ENCODE measurements at places on chromosomes 7 and 10.

DNA sequence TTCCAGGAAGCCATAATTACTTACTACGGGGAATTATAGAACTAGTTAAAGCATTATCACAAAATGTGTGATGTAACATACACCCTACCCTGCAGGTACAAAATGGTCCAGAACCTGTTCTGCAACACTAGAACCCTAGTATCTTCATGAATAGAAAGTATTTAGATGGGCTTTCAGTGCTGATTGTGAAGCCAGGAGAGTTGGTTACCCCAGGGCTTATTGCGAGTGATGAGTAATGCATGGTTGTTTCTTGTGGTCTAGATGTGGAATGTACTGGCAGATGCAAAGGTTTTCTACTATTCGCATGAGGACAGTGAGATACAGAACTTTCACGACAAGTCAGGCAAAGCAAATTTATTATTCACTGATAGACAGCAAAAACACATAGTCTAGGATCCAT is 33.6 kb upstream of the AGR3 start:
- no peak for DNase-seq

DNA sequence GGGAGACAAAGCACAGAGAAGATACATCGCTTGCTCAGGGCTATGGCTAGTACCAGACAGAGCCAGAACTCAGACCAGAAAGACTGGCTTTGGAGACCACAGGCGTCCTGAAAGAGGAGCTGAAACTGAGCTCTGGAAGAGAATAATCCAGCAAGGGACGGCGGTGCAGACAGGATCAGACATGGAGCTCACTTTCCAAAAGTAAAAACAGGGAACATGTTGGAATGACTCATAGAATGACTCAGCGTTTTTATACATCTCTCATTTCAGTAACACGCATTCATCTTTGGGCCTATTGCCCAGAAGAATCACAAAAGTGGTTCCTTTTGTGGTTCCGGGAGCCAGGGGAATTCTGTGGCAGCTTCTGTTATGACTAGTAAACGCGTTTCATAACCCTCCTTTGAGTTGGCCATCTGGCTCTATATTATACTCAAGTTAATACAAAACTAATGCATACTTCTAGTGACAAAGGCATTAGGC is 37.2 kb downstream of the PLEKHS1 start:
- no peak for DNase-seq

- DNase-seq, result no peak
These were observed 32.7 kb downstream of the CALML5 start for GRCh38 chr10:5466451-5467206.

DNA sequence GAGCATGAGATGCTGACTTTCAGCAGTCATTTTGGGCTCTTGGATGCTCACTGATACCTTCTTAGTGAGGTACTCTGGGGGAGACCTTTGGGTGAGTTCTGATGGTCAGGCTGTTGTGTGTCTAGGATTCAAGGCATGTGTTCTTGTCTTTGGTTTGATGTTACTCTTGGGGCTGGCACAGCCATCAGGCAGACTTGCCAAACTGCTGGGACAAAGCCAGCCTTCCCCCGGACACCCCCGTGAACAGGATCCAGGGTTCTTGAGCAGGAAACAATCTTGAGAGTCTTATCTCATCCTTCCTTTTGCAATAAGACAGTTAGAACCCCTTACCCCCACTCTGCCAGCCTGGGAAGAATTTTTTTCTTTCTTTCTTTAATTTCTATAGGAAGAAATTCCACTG is 42.2 kb downstream of the SUFU start:
- DNase-seq, result peak; percentile 36

- DNase-seq, result no peak
These were observed 1.1 kb upstream of the HBP1 start for GRCh38 chr7:107167483-107168232.

GRCh38 chr7:94396037-94396431 is 1.3 kb downstream of the COL1A2 start:
- DNase-seq, result no peak

- no peak for DNase-seq
These were observed 32.7 kb upstream of the RASGEF1A start for GRCh38 chr10:43299579-43299978.

GRCh38 chr7:112962815-112963214 is 123.8 kb downstream of the GPR85 start:
- no peak for DNase-seq

DNA sequence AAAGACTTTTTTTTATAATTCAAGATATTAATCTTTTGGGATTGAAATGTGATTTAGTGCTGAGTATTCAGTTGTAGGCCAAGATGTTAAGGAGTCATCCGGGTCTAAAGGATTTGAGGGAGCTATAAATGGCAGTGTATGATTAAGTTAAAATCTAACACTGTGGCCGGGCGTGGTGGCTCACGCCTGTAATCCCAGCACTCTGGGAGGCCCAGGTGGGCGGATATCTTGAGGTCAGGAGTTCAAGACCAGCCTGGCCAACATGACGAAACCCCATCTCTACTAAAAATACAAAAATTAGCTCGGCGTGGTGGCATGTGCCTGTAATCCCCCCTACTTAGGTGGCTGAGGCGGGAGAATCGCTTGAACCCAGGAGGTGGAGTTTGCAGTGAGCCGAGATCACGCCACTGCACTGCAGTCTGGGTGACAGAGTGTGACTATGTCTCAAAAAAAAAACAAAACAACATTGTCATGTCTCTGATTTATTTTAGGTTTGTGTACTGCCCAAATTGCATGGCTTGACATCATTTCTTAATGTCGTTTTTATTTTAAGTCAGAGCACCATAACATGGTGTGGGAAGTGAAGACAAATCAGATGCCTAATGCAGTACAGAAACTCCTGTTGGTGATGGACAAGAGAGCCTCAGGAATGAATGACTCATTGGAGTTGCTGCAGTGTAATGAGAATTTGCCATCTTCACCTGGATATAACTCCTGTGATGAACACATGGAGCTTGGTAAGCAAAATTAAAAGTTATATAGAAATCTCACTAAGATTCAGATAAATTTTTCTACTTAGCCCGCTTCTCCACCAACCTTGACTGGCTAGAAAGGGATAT is 10.7 kb downstream of the HBP1 start:
- no peak for DNase-seq

- no peak for DNase-seq
These were observed 738 bp upstream of the NCAPG2 start for GRCh38 chr7:158705234-158705850.

- no peak for DNase-seq
These were observed 113.0 kb downstream of the ADCY1 start for GRCh38 chr7:45687185-45687560.

GRCh38 chr10:34995925-34996324 is 94.2 kb downstream of the CUL2 start:
- DNase-seq, result no peak

DNA sequence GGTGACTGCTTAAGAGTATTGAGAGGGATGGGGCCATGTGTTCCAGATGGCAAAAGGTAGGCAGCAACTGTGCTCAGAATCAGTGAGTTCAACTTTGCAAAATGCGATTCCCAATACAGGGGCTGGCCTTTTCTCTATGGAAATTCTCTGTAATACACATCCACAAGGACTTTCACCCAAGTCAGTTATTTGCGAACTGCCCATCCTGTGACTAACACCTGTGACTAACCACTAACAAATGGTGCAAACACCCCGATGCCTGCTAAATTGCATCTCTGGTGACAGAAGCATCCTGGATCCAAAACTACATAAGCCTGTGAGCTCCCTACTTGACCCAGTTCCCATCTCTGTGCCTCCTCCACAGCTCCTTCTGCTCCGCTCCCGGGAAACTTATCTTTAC is 9.0 kb upstream of the CUZD1 start:
- DNase-seq, result no peak

- peak; percentile 82 for DNase-seq
These were observed 604.2 kb upstream of the POM121L12 start for GRCh38 chr7:52431082-52431815.

- DNase-seq, result peak; percentile 91
These were observed 552 bp downstream of the MKX start for GRCh38 chr10:27744802-27745731.

GRCh38 chr7:157357129-157358040 is 20.6 kb downstream of the DNAJB6 start:
- peak; percentile 41 for DNase-seq

DNA sequence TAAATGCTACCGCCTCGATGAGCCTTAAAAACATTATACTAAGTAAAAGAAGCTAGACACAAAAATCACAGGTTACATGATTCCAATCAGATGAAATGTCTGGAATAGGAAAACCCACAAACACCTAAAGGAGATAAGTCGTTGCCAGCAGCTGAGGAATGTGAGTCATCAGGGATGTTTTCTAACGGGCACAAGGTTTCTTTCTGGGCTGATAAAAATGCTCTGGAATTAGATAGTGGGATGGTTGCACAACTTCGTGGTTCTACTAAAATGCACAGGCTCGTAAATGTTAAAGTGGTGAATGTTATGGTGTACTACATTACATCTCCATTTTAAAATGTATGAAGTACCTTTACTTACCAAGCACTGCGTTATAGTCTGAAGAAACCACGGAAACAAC is 9.7 kb downstream of the ABLIM1 start:
- DNase-seq, result no peak

- DNase-seq, result no peak
These were observed 19.7 kb upstream of the DDC start for GRCh38 chr7:50584793-50585408.

DNA sequence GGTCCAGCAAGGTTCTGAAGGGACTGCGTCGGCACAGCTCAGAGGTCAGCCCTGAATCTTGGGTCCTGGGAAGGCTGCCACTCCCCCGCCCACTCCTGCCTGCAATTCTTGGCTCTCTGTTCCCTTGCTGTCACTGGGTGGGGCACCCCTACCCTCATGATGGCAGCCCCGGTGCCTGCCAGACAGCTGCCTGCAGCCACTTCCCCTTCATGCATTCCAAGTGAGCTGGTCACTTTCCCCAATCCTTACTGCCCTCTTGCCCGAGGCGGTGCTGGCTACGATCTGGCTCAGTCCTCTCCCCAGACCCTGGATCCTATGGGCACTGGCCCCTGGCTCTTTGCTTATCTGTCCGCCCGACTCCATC is 14.2 kb downstream of the MYL10 start:
- DNase-seq, result no peak

- no peak for DNase-seq
These were observed 206.4 kb upstream of the ETV1 start for GRCh38 chr7:14195871-14196270.
